Large intestine (tissue), 12 donors: ENCODE measurements at places on chromosomes 11 and 22.

DNA sequence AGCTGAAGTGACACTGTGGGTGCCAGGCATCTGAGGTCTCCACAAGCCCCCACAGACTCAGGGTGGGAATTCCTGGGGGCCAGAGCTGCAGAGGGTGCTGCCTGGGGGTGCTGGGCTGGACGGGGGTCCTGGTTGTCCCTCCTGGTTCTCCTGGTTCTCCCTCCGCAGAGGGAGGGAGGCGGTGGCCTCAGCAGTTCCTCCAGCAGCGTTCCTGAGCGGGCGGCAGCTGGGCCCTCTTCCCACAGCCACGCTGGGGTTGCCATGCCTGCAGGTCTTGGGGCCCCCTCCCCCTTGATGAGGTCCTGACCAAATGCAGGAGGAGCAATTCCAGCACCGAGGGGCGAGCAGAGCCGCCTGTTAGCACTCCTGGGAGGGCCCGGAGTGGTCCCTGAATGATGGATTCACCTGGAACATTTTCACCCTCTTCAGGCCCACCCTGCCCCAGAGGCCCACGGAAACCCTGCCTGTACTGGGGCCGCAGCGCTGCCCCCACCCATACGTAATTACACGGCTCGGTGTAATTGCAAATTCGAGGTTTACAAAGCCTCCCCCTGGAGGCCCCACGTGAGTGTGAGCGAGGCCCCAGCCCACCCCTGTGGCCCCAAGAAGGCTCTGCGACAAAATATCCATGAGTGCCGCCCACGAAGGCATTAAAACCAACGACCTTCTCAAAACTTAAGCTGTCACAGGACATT is 635 bp downstream of the C11orf21 start:
- peak; percentile 5 for DNase-seq

DNA sequence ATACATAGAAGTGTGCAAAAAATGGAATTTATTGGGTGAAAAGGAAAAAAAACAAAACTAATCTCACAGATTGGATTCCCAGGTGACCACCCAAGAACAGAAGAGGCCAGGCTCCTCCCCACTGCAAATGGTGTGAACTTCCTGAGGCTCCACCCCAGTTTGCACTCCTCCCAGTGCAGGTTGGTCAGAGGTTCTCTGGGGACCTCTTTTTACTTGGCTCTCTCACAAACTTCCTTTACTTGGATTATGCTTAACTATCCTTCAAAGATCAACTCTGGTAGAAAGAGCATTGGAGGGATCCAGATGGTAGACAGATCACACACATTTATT is 138.9 kb upstream of the CCDC90B start:
- DNase-seq = no peak

- no peak for DNase-seq
These were observed 223 bp downstream of the WT1 start for GRCh38 chr11:32435152-32435480.

- no peak for DNase-seq
These were observed 34.8 kb upstream of the SLC22A12 start for GRCh38 chr11:64556044-64556720.

GRCh38 chr11:19244621-19245020 is 3.9 kb upstream of the E2F8 start:
- no peak for DNase-seq
